ENCODE measurements at places on chromosomes 2 and 18.

DNA sequence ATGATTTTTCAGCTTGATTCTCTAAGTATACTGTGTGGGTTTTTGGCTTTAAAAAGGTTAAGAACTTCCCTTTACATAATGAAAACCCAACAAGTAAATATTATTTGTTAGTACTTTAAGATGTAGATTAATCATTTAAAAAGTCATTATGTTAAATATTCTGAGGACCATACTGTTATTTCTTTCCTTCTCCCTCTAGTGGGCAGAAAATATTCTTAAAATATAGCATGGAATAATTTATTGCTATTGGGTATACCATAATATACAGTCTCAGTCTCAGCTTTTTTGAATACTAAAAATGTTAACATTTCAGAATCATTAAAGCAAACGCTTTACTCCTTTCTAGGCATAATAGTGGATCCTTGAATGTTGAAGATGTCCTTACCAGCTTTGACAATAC lies 28.1 kb downstream of the CAMKMT start:
- DNase-seq, result no peak

DNA sequence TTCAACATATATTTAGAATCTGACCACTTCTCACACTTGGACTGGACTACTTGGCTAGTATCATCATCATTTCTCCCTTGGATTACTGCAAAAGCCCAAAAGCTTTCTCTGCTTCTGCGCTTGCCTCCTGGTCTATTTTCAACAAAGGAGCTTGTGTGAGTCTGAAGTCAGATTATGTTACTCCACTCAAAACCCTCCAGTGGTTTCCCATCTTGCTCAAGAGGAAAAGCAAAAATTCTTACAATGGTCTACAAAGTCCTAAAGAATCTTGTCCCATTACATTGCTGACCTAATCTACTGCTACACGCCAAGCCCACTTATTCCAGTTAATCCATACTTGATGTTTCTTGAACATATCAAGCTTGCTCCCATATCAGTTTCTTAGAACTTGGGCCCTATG lies 9.6 kb downstream of the PREPL start:
- DNase-seq, result no peak

DNA sequence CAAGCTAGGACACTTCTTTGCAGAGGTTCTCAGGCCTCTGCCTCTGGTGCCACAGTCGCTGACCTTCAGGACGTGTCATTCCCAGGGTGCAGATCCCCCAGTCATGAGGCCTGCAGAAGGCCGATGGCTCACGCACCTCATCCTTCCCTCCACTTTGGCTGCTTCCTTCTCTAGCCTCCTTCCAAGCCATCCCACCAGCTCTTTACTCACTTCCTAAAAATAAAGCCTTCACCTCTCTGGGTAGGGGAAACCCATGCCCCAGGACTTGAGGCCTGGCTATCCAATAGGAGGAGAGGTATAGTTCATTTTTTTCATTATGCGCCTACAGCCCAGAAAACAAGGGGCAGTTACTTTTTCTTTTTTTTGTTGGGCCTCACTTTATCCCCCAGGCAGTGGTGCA lies 91.4 kb downstream of the B3GNT2 start:
- peak; percentile 50 for DNase-seq

- DNase-seq, result no peak
Observed at GRCh38 chr2:185644828-185645227, 93.8 kb upstream of the FSIP2 start.

GRCh38 chr2:27133195-27133875 lies 1.1 kb downstream of the PREB start:
- no peak for DNase-seq

DNA sequence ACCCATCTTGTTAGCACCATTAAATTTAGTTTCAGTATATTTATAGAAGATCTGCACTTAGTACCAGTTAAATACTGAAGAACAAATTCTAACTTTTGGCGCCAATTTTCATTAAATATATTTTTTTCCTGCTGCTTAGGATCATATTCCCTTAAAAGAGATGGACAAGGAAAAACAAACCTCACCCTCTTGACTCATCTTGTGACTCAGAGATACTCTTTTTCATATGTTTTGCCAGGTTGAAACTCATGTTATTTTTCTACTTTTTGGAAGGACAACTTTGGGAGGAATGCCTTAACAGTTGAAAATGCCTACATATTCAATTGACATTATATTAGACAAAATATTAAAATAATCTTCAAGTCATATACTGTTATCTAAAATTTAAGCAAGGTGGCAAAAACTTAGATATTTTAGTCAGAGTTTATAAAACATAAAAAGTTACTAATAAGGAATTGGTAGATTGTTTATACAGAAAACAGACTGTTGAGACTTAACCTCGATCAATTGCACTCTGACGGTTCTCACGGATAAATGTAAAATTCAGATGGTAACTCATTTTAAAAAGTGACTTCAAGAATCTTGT lies 36.2 kb downstream of the PNO1 start:
- no peak for DNase-seq

DNA sequence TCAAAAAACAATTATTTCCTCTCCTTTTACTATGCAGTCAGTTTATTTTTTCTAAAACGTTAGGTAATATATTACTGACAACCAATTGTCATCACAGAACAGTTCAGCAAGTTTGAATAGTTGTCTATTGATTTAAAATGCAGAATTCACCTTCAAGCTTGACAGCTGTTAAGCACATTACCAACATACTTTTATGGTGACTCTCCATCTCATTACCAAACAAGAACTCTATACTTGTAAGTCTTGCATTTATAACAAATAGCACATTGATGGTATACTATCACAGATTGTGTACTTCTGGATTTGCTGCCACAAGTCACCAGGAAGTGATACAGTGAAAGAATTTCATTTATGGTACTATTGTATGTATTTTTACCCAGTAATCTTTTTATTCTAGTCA lies 99.4 kb upstream of the PPP1CB start:
- no peak for DNase-seq

GRCh38 chr2:106280224-106280623 lies 86.1 kb upstream of the UXS1 start:
- no peak for DNase-seq

DNA sequence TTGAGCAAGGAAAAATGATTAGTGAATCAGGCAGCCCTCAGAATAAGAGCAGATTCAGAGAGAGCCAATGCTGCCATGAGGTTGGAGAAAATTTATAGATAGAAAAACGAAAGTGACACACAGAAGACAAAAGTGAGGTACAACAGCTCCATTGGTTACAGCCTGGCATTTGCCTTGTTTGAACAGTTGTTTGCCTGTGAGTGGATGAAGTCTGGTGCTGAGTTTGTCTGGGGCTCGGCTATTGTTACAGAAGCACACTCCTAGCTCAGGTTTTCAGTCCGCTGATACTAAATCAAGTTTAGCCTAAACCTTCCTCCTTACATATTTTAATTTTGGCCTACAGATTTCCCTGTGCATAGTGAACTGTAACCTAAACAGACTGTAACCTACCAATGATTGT lies 387.8 kb upstream of the RAB12 start:
- DNase-seq, result no peak

GRCh38 chr18:23752796-23753195 lies 63.5 kb downstream of the LAMA3 start:
- no peak for DNase-seq

GRCh38 chr2:169676357-169676756 lies 17.8 kb downstream of the CFAP210 start:
- DNase-seq, result no peak

GRCh38 chr18:61474341-61474740 lies 141.1 kb downstream of the CDH20 start:
- no peak for DNase-seq

DNA sequence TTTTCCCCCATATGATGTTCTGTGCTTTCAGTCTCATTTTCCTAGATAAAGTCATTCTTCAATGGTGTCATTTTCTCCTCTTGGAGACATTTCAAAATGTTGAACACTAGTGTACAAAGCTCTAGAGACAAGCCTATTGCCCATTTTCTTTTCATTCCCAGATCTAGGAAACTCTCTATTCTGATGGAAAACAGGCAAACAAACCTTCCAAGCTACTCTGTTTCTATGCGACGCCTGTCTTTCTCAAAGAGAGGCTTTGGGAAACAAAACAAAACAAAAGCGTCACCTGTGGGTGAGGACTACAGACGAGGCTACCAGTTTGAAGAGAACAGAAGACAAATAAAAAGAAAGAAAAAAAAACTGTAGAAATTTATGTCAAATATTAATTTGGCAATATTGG lies 311.0 kb downstream of the CBLN2 start:
- no peak for DNase-seq

GRCh38 chr2:41622301-41622700 lies 425.5 kb upstream of the PKDCC start:
- no peak for DNase-seq

- no peak for DNase-seq
Observed at GRCh38 chr2:179571721-179572120, 289.7 kb downstream of the ZNF385B start.

GRCh38 chr2:194182888-194183287 lies 1474.1 kb upstream of the SLC39A10 start:
- DNase-seq, result no peak
